Spleen (tissue), 13 donors: ENCODE measurements at places on chromosomes 5 and 9. TPM values are rescaled to one million over a fixed set of nuclear protein-coding genes. Genes with fewer than 3 reads are reported as not detected.
A peak's percentile ranks its signal among the peaks of the same experiment; 100 is the strongest.

The PRRX2 gene
- total RNA-seq, result 0.47 TPM

The EQTN gene
- total RNA-seq, result 0.56 TPM

- H3K4me1 ChIP-seq, result no peaks in the 10 kb centered on the region
- no peaks in the 10 kb centered on the region for H3K36me3 ChIP-seq
- no peak overlapping the region for H3K27ac ChIP-seq
- H3K27me3 ChIP-seq, result no peaks in the 10 kb centered on the region
- no peak overlapping the region for H3K4me3 ChIP-seq
- DNase-seq, result no peak
Observed at GRCh38 chr9:38380230-38380871, 12.2 kb upstream of the ALDH1B1 start.

DNA sequence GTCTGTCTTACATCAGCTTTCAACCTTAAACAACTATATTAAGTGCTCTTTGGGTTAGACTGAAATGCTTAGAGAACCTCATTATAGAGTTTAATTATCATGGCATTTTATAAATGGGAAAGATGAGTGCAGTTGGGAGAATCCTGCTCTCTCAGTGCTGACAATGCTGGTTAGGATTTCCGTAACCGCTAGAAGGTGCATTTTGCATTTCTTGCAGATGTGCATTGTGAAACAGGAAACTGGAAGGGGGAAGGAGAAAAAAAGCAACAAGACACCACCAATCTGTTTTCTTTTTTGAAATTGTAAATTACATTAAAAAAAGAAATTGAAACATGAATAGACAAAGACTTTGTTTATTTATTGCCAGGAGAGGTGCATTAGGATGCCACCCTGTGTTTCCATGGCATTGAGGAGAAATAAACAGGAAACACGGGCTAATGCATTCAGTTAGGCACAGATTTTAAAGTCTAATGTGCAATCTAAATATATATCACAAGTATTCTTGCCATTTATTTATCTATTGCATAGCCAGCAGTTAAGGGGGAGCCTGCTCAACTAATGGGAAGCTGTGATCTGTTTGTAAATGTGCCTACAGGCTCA, 478.9 kb downstream of the PSAT1 start:
- no peaks in the 10 kb centered on the region for H3K36me3 ChIP-seq
- no peak overlapping the region for H3K4me3 ChIP-seq
- peaks cover 8% of the 10 kb centered on the region for H3K4me1 ChIP-seq

GRCh38 chr5:96963267-96963666, 27.4 kb downstream of the LNPEP start:
- no peak for DNase-seq
- no peaks in the 10 kb centered on the region for H3K27me3 ChIP-seq
- H3K4me1 ChIP-seq, result peaks cover 80% of the 10 kb centered on the region
- H3K36me3 ChIP-seq, result no peaks in the 10 kb centered on the region
- H3K4me3 ChIP-seq, result no peak overlapping the region

GRCh38 chr9:112599732-112600131, 113.1 kb downstream of the KIAA1958 start:
- H3K4me3 ChIP-seq, result no peak overlapping the region
- no peaks in the 10 kb centered on the region for H3K27me3 ChIP-seq
- no peak for DNase-seq
- no peaks in the 10 kb centered on the region for H3K4me1 ChIP-seq
- no peak overlapping the region for H3K27ac ChIP-seq

GRCh38 chr5:122067390-122067789, 10.7 kb downstream of the LOX start:
- no peaks in the 10 kb centered on the region for H3K4me1 ChIP-seq
- H3K36me3 ChIP-seq, result no peaks in the 10 kb centered on the region
- no peak overlapping the region for H3K27ac ChIP-seq
- no peaks in the 10 kb centered on the region for H3K27me3 ChIP-seq

DNA sequence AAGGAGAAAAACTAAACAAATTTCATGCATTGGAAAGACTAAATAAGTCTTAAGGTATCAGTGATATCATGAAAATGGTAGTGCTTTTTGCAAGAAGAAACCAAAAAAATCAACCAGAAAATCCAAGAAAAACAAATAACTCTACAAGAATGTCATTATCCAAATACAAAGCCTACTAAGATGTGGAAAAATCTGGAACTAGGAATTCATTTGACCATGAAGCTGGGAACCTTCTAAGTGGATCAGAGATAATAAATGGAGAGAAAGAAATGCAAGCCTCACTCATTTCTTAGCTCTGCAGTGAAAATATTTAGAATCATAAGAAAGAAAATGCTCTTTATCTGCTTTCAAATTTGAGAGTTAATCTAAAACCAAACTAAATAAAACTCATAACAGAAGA, 51.3 kb downstream of the RASEF start:
- H3K36me3 ChIP-seq, result no peaks in the 10 kb centered on the region
- no peak for DNase-seq
- no peak overlapping the region for H3K27ac ChIP-seq

GRCh38 chr5:28499766-28500290, 1461.4 kb upstream of the CDH9 start:
- no peak for DNase-seq
- H3K4me3 ChIP-seq, result no peak overlapping the region
- no peaks in the 10 kb centered on the region for H3K4me1 ChIP-seq
- no peak overlapping the region for H3K27ac ChIP-seq
- no peaks in the 10 kb centered on the region for H3K36me3 ChIP-seq
- no peaks in the 10 kb centered on the region for H3K27me3 ChIP-seq

- peaks cover 84% of the 10 kb centered on the region for H3K4me1 ChIP-seq
- H3K4me3 ChIP-seq, result no peak overlapping the region
- peak; percentile 61 for DNase-seq
- H3K36me3 ChIP-seq, result no peaks in the 10 kb centered on the region
- H3K27me3 ChIP-seq, result no peaks in the 10 kb centered on the region
Observed at GRCh38 chr5:56827049-56827448, 11.7 kb downstream of the MAP3K1 start.
